ENCODE measurements at places on chromosomes 2 and 18. TPM values are rescaled to one million over a fixed set of nuclear protein-coding genes. Genes with fewer than 3 reads are reported as not detected.

DNA sequence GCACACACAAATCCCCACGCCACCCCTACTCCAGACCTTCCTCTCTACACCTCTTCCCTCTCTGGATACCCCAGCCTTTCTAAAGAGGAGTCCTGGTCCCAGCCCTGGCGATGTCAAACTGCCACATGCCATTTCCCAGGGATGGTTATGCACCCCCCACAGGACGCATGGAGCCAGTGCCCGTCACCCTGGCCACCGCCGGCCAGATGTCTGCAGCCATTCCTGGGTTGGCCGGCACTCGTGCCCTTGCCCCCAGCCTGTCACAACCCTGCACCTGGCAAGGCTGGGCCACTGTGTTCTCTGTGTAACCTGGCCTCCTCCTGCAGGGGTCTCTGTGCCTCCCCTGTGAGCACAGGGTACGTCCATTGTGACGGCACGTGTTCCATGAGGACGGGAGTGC is 58.1 kb upstream of the NFATC1 start:
- H3K27me3 ChIP-seq: no peaks in the 10 kb centered on the region
- no peak overlapping the region for H3K4me3 ChIP-seq
- no peak for DNase-seq
- H3K36me3 ChIP-seq: peaks cover 57% of the 10 kb centered on the region

DNA sequence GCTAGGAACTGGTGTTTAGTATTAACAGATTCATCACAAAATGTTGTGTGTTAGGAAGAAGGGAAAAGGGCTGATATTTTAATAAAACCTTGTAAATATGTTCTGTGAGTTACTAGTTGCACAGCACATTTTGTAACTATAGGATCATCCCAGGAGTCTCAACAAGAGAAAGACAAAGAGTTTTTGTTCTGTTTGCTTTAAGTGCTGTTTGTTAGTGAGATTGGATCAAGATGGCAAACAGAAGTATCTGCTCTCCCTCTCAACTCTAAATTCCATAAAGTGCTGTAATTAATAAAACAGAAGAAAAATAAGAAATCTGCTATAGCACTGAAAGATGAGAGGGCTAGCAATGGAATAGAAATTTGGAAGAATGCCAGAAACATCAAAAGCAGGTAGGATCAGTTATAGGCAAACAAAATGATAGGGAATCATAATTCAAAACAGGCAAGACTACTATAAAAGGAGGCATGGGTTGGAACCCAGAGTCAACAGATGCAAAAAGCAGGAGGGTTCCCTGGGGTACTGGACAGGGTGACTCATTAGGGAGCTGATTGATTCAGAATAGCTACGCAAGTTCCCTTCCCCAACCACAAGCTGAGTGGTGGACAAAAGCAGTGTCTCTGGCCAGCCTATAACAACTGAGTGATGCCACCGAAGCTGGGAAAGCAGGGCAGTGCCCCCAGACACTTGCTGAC is 75.8 kb downstream of the DYNC1I2 start:
- no peak overlapping the region for H3K27ac ChIP-seq
- H3K36me3 ChIP-seq: peaks cover 8% of the 10 kb centered on the region
- H3K27me3 ChIP-seq: no peaks in the 10 kb centered on the region
- DNase-seq: no peak

GRCh38 chr2:170819680-170820664 is 3.3 kb downstream of the GAD1 start:
- DNase-seq: peak; percentile 34
- H3K4me3 ChIP-seq: peak overlapping the region; percentile 60
- H3K36me3 ChIP-seq: no peaks in the 10 kb centered on the region

- peaks cover 12% of the 10 kb centered on the region for H3K4me1 ChIP-seq
- peaks cover 59% of the 10 kb centered on the region for H3K36me3 ChIP-seq
- no peaks in the 10 kb centered on the region for H3K27me3 ChIP-seq
- no peak for DNase-seq
Measured at GRCh38 chr18:2912357-2913299, 65.8 kb downstream of the EMILIN2 start.

- peaks cover 6% of the 10 kb centered on the region for H3K36me3 ChIP-seq
- no peaks in the 10 kb centered on the region for H3K27me3 ChIP-seq
- DNase-seq: no peak
Measured at GRCh38 chr2:227503433-227504406, 31.8 kb downstream of the AGFG1 start.

DNA sequence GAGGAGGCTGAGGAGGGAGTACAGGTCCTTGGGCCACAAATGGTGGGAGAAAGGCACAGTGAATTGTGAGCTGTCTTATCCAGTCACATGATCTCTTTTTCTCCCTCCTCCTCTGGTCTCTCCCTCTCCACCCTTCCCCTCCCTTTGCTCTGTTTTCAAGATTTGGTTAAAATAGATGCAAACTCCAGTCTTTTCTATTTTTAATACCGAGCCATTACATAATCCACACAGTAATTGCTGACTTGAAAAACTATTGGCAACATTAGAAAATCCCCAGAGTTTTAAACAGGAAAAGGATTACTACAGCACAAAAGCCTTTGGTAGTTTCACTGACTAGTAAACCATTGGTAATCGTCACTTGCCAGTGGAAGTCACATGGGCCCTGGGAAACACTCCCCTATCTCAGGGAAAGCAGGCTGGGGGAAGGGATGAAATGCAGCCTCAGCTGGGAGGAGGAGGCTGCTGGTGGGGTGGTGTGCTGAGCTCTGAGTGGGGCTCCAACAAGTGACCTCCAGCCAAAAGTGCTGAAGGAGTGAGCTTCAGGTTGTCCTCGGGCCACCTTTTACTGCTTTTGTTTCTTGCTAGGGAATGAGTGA is 57.4 kb upstream of the PCBP1 start:
- no peak for DNase-seq
- H3K27ac ChIP-seq: no peak overlapping the region
- no peaks in the 10 kb centered on the region for H3K4me1 ChIP-seq
- H3K27me3 ChIP-seq: no peaks in the 10 kb centered on the region
- no peak overlapping the region for H3K4me3 ChIP-seq

- DNase-seq: no peak
- no peak overlapping the region for H3K4me3 ChIP-seq
- no peaks in the 10 kb centered on the region for H3K4me1 ChIP-seq
- H3K27me3 ChIP-seq: no peaks in the 10 kb centered on the region
- no peak overlapping the region for H3K27ac ChIP-seq
Measured at GRCh38 chr2:175926272-175926671, 75.8 kb downstream of the LNPK start.

- H3K36me3 ChIP-seq: no peaks in the 10 kb centered on the region
- H3K4me1 ChIP-seq: no peaks in the 10 kb centered on the region
- no peaks in the 10 kb centered on the region for H3K27me3 ChIP-seq
- no peak overlapping the region for H3K27ac ChIP-seq
Measured at GRCh38 chr18:70781860-70782453, 493.1 kb downstream of the SOCS6 start.

GRCh38 chr18:49648326-49648725 is 86.5 kb downstream of the LIPG start:
- H3K4me1 ChIP-seq: no peaks in the 10 kb centered on the region
- H3K27ac ChIP-seq: no peak overlapping the region
- DNase-seq: no peak
- no peaks in the 10 kb centered on the region for H3K27me3 ChIP-seq

GRCh38 chr2:233112776-233113452 is 52.8 kb downstream of the INPP5D start:
- H3K4me1 ChIP-seq: peaks cover 71% of the 10 kb centered on the region
- no peak for DNase-seq
- H3K4me3 ChIP-seq: no peak overlapping the region

DNA sequence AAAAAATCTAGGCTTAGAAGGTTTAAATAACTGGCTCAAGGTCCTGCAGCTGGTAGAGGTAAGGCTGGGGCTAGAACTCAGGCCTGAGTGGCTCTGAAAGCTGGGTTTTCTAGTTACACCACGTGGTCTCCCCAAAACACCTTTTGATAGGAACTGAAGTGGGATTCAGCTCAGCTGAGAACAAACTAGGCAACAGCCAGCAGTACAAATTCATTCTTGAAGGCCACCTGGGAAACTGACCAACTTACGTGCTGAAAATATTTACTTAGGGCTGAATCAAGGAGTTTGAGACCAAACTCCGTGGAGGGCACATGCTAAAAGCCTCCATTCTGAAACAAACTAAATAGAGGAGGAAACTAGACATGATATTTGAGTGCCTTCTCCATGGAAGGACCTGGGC is 67.2 kb downstream of the AOX1 start:
- no peaks in the 10 kb centered on the region for H3K36me3 ChIP-seq
- H3K27ac ChIP-seq: no peak overlapping the region
- peaks cover 3% of the 10 kb centered on the region for H3K27me3 ChIP-seq
- DNase-seq: no peak
- H3K4me1 ChIP-seq: no peaks in the 10 kb centered on the region

DNA sequence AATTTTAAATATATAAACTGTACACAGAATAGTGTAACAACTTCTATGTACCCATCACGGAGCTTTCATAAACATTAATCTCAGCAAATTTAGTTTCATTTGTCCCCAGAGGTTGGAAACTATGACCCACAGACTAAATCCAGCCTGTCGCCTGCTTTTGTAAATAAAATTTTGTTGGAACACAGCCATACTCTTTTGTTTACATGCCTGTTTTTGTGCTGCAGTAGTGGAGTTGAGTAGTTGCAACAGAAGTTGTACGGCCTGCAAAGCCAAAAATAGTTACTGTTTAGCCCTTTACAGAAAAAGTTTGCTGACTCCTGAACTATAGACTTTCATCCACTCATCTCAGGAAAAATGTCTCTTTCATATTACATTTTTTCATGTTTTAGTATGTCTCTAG is 39.8 kb downstream of the RBM45 start:
- no peaks in the 10 kb centered on the region for H3K36me3 ChIP-seq
- H3K27me3 ChIP-seq: peaks cover 16% of the 10 kb centered on the region
- no peak for DNase-seq
- no peak overlapping the region for H3K4me3 ChIP-seq

DNA sequence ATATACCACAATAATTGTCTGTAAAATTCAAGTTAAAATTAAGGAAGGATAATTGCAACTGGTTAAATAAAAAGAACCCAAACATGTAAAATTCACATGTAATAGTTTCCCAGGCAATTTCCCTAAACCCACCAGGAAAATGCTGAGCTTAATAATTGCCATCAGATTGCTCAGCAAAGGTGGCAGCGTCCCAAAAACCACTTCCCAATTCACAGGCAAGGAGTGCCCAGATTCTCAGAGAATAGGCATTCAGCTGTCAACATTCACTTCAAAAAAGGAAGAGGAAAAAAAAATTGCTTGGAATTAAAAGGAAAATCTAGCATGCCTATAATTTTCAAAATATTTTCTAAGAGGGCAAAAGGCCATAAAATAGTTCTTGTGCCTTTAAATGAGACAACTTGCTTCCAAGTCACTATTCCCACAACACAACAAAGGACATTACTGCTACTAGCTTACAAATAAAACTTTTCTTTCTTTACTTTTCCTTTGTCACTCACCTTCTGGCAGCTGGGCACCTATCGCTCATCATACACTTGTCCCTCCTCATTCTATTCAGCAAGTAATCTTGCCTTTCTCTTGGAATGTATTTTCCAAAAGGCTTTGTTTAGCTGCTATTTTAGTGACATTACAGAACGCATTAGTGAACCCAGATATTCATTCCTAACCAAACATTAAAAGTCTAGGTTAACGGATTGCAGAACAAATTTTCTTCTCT is 15.2 kb downstream of the SRBD1 start:
- H3K36me3 ChIP-seq: peaks cover 23% of the 10 kb centered on the region
- no peak for DNase-seq
- no peaks in the 10 kb centered on the region for H3K4me1 ChIP-seq

DNA sequence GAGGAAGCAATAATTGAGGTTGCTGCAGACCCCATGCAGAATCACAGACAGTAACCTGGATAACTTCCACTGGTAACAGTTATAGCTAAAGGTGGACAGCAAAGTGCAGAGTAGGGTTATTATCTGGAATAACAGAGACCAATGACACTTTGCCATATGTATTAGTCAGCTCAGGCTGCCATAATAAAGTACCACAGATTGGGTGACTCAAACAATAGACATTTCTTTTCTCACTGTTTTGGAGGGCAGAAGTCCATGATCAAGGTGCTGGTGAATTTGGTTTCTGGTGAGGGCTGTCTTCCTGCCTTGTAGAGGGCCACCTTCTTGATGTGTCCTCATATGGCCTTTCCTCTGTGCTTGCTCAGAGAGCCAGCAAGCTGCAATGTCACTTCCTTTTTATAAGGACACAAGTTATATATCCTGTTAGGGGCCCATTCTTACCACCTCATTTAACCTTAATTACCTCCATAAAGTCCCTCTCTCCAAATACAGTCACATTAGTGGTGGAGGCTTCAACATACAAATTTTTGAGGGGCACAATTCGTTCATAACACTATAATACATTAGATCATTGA is 191.0 kb upstream of the LRP1B start:
- H3K4me3 ChIP-seq: no peak overlapping the region
- H3K27me3 ChIP-seq: no peaks in the 10 kb centered on the region
- no peak overlapping the region for H3K27ac ChIP-seq
- no peaks in the 10 kb centered on the region for H3K36me3 ChIP-seq
- no peaks in the 10 kb centered on the region for H3K4me1 ChIP-seq
- no peak for DNase-seq

- no peaks in the 10 kb centered on the region for H3K27me3 ChIP-seq
- H3K36me3 ChIP-seq: peaks cover 60% of the 10 kb centered on the region
- H3K4me1 ChIP-seq: peaks cover 18% of the 10 kb centered on the region
Measured at GRCh38 chr2:216503159-216503629, 4.5 kb downstream of the RPL37A start.

DNA sequence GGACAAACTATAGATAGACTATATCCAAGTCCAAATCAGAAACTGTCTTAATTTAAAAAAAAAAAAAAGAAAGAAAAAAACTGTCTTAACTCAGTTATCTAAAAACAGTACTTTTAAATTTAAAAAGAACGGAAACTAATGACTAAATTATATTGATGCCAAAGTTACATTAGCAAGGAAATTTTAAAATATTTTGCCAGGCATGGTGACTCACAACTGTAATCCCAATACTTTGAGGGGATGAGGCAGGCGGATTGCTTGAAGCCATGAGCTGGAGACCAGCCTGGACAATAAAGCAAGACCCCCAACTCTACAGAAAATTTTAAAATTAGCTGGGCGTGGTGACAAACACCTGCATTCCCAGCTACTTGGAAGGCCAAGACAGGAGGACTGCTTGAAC is 30.9 kb downstream of the MEMO1 start:
- no peak overlapping the region for H3K27ac ChIP-seq

GRCh38 chr18:56214706-56215105 is 423.7 kb downstream of the TXNL1 start:
- no peak overlapping the region for H3K27ac ChIP-seq
- H3K4me3 ChIP-seq: no peak overlapping the region

- no peaks in the 10 kb centered on the region for H3K36me3 ChIP-seq
- no peak overlapping the region for H3K4me3 ChIP-seq
- no peaks in the 10 kb centered on the region for H3K27me3 ChIP-seq
Measured at GRCh38 chr18:24177499-24178133, 38.8 kb downstream of the CABYR start.

GRCh38 chr2:241788572-241788971 is 11.9 kb downstream of the GAL3ST2 start:
- no peaks in the 10 kb centered on the region for H3K27me3 ChIP-seq
- H3K4me1 ChIP-seq: no peaks in the 10 kb centered on the region
- H3K36me3 ChIP-seq: no peaks in the 10 kb centered on the region
- no peak overlapping the region for H3K27ac ChIP-seq
- DNase-seq: no peak

HYCC2 gene
- 29.2 TPM for total RNA-seq

TUBA3D gene
- total RNA-seq: not detected

SPRED2 gene
- 2.5 TPM for total RNA-seq

CREG2 gene
- total RNA-seq: not detected

CSRNP3 gene
- not detected for total RNA-seq

SERPINB4 gene
- not detected for total RNA-seq

IL18R1 gene
- 9.1 TPM for total RNA-seq

AKAIN1 gene
- not detected for total RNA-seq

IL1F10 gene
- not detected for total RNA-seq

CNDP1 gene
- total RNA-seq: 0.25 TPM

SERPINE2 gene
- 7.3 TPM for total RNA-seq

ANKRD30BL gene
- total RNA-seq: not detected

CFAP221 gene
- not detected for total RNA-seq

C18orf54 gene
- 0.44 TPM for total RNA-seq
